Lung (tissue), 17 donors: ENCODE measurements at places on chromosomes 6 and 20. TPM values are rescaled to one million over a fixed set of nuclear protein-coding genes. Genes with fewer than 3 reads are reported as not detected.

DNA sequence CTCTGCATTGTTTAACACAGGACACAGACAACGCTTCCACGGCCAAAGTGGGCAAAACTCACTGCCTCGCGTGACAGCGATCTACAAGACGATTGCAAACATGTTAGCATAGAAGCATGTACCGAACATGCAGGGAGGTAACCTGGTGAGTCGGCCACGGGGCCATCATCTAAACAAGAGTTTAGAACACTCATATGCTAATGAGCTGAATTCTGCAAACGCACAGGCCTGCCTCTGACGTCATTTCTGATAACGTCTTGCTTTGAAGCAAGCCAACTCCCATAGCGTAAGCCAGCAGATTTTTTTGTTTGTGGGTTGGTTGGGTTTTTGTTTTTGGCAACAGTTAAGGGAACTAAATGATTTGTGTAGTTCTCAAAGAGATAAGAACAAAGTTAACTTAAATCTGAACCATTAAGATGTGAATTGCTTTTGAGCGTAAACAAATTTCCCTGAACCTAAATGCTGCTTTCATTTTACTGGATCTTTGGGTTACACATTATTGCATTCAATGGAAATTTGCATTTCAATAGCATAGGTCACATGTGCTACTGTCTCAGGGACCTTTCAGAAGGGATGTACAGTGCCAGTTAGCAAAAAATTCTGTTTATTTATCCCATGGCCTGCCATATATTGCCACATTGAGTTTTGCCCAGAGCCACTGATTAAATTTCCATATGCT is 184.5 kb upstream of the PDE10A start:
- peak; percentile 89 for DNase-seq

Gene ENPP4
- total RNA-seq: 28.9 TPM

Gene TPD52L1
- 15.7 TPM for total RNA-seq

- DNase-seq: no peak
Measured at GRCh38 chr6:117861545-117861944, 45.5 kb upstream of the SLC35F1 start.
